Osteoblast (primary cell): ENCODE measurements at places on chromosomes 1 and 21.
A peak's percentile ranks its signal among the peaks of the same experiment; 100 is the strongest.

DNA sequence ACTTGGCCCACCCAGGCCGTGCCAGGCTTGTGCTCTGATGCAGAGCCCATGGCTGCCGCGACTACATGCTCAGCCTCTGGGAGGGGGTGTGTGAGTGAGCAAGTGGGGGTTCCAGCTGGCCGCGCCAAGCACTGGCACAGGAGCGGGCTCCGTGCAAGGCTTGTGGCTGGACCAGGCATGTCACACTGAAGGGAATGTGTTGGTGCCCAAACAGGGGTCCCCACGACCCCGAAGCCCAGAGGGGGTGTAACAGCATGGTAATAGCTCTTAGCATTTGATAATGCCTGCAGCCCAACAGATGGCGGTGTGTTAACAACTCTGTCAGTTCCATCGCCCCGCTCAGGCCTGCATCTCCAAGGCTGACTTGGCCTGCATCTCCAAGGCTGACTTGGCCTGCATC is 38.3 kb upstream of the CD46 start:
- no peak for DNase-seq
- no peaks in the 10 kb centered on the region for H3K36me3 ChIP-seq
- no peaks in the 10 kb centered on the region for H3K4me1 ChIP-seq
- no peak overlapping the region for H3K27ac ChIP-seq

DNA sequence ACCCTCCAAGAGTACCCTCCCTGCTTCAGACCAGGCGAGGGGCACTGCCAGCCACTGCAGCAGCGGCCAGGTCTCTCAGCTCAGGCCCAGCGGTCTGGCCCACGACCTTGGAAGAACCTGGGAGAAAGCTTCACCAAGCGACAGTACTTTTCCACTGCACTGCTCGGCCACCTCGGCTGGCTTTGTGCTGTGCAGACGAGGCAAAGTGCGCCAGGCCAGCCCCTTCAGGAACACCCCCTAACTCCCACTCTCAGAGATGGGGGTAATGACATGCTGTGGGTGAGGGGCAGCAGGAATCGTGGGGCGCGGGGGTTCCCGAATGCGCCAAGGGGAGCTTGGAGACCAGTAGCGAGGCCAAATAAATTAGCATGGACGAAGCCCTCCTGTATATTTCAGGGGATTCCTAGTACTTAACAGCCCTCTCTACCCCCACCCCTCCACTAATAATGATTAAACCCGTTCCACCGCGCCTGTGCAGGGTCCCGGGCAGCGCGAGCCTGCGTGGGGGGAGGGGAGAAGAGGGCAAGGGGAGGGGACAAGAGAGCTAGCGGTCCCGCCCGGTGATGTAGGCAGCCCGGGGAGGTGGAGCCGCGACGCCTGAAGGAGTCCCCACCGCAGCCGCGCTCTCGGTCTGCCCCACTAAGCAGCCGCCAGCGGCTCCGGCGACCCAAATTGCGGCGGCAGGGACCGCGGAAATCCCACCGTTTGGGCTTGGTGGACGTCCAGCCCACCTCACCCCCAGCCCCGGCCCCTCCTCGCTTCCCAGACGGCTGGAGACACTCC is at the start of gene FAM43B:
Gene FAM43B (plus strand): TSS at position 629 of the 783 bp plus-strand sequence. CDS start 401 bp downstream, outside the sequence.
- H3K4me3 ChIP-seq, result peak within 1 kb of the TSS; percentile 25
- peak; percentile 88 for DNase-seq
- H3K27me3 ChIP-seq, result peaks cover 75% of the 10 kb centered on the region
- H3K4me1 ChIP-seq, result no peaks in the 10 kb centered on the region
- H3K36me3 ChIP-seq, result no peaks in the 10 kb centered on the region

DNA sequence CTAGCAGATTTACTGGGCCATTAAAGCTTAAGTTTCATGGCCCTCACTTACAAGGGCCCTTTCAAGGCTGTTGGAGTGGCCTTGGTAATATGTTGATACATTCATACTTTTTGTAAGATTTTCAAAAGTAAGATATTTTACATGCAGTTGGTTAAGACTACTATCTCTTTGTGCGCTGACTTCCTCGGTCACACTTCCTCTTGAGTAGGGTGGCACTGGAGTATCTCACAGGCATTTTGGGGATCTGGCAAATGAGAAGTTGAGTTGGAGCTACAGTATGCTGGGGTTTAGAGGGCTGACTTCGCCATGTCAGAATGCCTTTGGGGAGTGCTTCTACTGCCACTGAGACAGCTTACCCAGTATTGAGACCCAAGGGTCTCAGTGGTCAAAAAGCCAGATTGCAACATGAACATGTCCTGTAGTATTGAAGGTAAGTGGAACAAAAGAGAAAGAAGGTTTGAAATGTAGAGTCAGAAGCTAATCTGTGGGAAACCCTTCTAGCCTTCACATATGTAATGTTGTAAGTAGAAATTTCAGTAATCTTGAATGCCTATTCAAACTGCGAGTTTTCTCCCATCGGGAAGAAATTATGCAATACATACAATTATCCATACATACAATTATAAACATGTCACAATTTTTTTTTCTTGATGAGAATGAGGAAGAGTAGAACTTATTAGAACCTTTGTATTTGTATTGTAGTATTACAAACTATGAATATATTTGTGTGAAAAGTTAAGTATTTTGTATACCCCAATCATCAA is 32.3 kb upstream of the RALGPS2 start:
- H3K27me3 ChIP-seq, result no peaks in the 10 kb centered on the region
- no peak overlapping the region for H3K4me3 ChIP-seq
- DNase-seq, result no peak

DNA sequence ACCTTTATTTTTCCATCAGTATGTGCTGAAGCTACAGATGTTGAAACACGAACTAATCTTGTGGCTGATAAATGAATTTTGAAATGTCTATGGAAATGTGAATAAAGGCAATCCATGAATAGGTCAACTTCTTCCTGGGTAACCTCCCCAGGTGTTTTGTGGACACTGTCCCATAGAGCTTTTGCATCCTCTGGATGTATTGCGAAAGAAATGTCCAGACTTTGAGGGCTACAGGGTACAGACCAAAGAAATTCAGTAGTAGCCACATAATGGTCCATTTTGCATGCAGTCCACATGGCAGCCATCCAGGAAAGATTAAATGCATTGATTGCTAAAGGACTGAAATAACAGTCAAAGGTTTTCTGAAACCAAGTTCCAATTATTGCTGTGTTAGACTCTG is 21.5 kb upstream of the DARS2 start:
- no peak overlapping the region for H3K27ac ChIP-seq
- no peak for DNase-seq
- H3K4me1 ChIP-seq, result no peaks in the 10 kb centered on the region

- no peak for DNase-seq
- H3K36me3 ChIP-seq, result no peaks in the 10 kb centered on the region
- peak within 1 kb of the TSS; percentile 27 for H3K4me3 ChIP-seq
- H3K27ac ChIP-seq, result peak within 1 kb of the TSS; percentile 5
- H3K27me3 ChIP-seq, result no peaks in the 10 kb centered on the region
These were observed at the start of gene TNFSF4 for GRCh38 chr1:173206816-173207568. Gene TNFSF4 (minus strand): TSS chr1:173207331. CDS start chr1:173207176, 155 bp downstream.

DNA sequence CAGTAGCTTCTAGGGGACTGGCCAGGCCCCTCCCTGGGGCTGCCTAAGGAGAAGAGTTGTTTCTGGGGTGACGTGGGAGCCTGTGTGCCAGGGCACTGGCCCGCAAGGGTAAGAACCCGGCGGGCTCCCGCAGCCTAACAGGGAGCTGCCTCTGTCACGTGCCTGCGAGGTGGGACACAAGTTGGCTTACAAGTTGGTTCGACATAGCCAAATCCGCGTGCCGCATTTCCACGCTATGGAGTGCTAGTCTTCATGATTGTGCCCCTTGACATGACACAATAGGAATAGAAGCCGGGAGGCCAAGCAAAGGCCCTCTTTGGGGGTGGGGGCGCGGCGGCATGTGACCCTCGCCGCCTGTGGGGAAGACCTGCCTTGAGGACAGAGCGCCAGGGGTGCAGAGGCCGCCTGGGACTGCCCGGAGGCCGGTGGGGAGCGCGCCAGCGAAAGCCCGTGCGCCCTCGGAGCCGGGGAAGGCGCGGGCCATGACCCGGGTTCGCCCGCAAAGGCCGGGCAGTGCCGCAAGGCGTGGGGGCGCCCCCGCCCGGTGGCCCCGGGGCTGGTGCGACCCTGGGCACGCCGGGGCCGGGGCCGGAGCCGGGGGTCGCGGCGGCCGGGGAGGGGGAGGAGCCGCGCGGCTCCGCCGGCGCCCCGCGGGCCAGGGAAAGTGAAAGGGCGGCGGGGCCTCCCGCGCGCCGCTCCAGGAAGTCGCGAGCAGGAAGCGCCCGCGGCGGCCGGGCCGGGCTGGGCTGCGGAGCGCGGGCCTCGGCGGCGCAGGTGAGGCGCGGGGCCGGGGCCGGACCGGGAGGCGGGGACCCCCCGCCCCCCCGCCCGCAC is at the start of gene SLC37A1:
Gene SLC37A1 (plus strand): TSS at position 702 of the 834 bp plus-strand sequence. CDS start 4,603 bp downstream, outside the sequence.
- no peak for DNase-seq
- H3K4me3 ChIP-seq, result peak within 1 kb of the TSS; percentile 69
- H3K27me3 ChIP-seq, result no peaks in the 10 kb centered on the region
- H3K27ac ChIP-seq, result no peak within 1 kb of the TSS

DNA sequence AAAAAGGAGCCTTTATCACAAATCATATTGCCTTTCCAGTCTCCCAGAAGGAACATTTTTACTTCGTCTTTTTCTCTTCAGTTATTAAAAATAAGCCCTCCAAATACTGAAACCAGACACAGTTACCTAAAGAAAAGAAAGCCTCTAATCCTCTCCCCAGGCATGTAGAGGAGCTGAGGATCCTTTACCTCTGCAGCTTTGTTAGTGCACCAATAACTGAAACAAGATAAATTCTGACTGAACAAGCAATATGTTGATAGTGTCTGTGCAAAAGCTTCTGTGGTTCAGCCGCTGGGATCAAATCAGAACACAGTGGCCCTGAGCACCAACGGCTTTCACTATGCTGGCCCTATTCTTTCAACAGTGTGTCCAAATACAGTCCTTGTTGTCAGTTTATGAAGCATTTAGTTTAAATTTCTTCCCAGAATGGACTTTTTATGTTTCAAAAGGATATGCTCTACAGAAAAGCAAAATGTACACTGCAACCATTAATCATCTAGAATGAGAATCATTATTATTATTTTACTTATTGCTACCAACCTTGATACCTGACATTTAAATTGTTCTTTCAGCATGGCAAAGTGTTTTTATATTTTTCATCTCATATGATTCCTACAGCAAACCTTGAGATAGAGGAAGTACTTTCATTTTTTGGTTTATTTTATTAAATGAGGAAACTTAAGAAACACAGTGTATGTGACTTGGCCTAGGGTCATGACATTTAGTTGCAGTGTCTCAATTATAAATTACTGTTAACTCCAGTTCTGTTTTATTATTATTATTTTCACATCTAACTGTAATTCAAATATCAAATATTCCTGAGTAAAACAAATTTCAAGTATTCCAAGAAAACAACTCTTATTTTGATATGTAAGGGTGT is 217.9 kb downstream of the NEGR1 start:
- H3K27ac ChIP-seq, result no peak overlapping the region
- H3K4me1 ChIP-seq, result peaks cover 4% of the 10 kb centered on the region
- no peaks in the 10 kb centered on the region for H3K36me3 ChIP-seq
- no peak for DNase-seq
- H3K4me3 ChIP-seq, result no peak overlapping the region

DNA sequence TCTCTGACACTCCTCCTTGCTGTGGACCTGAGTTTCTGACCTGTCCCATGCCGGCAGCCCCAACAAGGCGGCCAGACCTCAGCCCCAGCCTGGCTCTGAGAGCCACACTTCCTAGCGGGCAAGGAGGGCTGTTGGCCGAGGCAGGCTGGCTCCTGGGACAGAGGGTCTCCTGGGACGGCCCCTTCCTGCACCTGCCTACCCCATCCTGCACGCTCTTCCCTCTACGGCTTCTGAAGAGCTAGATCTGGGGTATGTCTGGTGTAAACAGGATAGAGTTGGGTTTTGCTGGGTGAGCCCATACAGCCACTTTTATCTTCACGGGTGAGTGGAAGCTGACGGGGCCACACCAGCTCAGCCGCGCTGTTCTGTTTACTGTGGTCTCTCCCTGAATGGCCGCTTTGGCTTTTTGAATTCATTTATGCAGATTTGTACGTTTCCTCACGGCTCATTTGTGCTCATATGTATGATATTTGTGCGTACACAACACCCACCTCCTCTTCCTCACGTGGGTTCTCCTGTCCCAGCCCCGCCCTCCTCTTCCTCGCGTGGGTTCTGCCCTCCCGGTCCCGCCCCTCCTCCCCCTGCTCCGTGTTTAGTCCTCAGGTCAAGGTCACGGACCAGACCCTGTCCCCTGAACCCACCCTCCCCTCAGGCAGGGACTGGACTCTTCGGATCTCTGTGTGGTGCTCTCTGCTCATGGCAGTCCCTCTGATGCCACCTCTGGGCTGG is 34.7 kb upstream of the POFUT2 start:
- no peak overlapping the region for H3K27ac ChIP-seq
- no peaks in the 10 kb centered on the region for H3K36me3 ChIP-seq
- DNase-seq, result peak; percentile 52
- no peak overlapping the region for H3K4me3 ChIP-seq

- peaks cover 31% of the 10 kb centered on the region for H3K27me3 ChIP-seq
- no peaks in the 10 kb centered on the region for H3K4me1 ChIP-seq
- H3K4me3 ChIP-seq, result peak within 1 kb of the TSS; percentile 56
- H3K36me3 ChIP-seq, result no peaks in the 10 kb centered on the region
- H3K27ac ChIP-seq, result no peak within 1 kb of the TSS
- peak; percentile 89 for DNase-seq
These were observed at the start of gene IGSF3 for GRCh38 chr1:116667575-116668105. Gene IGSF3 (minus strand): TSS chr1:116667733. CDS start chr1:116666326, 1,407 bp downstream.

GRCh38 chr1:147747966-147748365 is 12.4 kb downstream of the GJA5 start:
- no peak overlapping the region for H3K4me3 ChIP-seq
- no peaks in the 10 kb centered on the region for H3K27me3 ChIP-seq
- H3K4me1 ChIP-seq, result no peaks in the 10 kb centered on the region
- H3K36me3 ChIP-seq, result no peaks in the 10 kb centered on the region
- DNase-seq, result no peak

DNA sequence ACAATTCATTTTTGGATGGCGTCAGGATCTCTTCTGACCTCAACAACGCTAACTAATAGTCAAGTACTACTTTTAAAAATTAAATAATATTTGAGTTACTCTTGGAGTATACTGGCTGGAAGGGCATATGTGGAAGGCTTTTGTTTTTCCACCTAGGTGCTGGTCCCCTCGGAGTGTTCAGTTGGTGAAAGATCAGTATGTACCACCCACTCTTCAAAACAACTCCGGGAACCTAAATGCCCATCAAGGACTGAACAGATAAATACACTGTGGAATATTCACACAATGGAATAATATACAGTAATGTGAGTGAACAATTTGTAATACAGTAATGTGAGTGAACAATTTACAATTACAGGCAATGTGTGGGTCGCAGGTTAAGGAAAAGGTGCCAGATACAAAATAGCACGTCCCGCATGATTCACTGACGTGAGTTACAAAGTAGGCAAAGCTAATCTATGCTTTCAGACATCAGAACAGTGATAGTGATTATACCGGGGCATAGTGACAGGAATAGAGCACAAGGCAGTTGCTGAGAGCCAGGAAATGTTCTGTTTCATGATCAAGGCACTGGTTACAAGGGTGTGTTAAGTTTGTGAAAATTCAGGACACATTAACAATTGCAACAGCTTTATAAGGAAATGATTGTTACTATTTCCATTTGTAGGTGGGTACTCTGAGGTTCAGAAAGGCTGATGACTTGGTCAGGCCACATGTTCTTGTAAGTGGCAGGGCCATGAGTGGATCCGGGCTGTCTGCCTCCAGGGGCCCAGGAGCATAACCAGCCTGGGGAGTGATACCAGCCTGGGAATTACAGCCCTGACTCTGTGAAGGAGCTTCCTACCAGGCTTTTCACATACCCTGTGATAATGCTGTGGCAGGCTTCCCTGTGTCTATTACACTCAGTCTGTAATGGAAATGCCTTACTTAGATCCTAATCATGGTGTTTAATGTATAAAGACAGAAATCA is 59.3 kb upstream of the ABCD3 start:
- no peak overlapping the region for H3K27ac ChIP-seq
- H3K4me1 ChIP-seq, result no peaks in the 10 kb centered on the region
- no peak for DNase-seq
